ENCODE measurements at places on chromosomes 2 and 18. TPM values are rescaled to one million over a fixed set of nuclear protein-coding genes. Genes with fewer than 3 reads are reported as not detected.

- DNase-seq, result no peak
Observed at GRCh38 chr18:31546476-31546875, 45.2 kb upstream of the TTR start.

ANKRD30BL gene
- polyA plus RNA-seq, result 0.07 TPM

DNA sequence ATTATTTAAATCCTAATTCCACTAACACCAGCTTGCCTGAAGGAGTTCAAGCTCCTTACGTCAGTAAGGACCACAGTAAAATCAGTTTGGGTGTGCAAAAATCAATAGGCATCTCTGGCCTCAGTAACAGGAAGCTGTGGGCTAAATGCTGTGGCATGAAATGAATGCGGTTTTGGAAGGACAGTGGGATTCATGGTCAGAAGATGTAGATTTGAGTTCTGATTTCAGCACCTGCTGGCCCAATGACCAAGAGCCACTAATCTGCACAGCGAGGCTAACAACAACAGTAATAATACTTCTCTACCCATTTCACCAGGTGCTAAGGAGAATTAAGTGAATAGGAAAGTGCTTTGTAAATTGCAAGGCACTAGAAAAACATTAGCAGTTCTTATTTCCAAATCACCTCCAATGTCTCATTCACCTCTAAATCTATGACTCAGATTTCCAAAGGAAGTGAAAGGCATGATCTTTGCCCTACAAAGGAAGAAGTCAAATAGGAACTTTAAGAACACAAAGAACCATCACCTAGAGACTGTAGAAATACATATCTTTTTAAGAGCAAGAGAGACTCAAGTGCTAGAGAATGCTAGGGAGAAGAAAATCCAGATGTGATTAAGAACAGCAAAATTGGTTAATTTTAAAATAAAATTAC lies 172.6 kb downstream of the ANKRD44 start:
- DNase-seq, result no peak

GFPT1 gene
- 45.5 TPM for polyA plus RNA-seq

- peak; percentile 56 for DNase-seq
Observed at GRCh38 chr2:46852124-46852523, 63.5 kb downstream of the MCFD2 start.

DNA sequence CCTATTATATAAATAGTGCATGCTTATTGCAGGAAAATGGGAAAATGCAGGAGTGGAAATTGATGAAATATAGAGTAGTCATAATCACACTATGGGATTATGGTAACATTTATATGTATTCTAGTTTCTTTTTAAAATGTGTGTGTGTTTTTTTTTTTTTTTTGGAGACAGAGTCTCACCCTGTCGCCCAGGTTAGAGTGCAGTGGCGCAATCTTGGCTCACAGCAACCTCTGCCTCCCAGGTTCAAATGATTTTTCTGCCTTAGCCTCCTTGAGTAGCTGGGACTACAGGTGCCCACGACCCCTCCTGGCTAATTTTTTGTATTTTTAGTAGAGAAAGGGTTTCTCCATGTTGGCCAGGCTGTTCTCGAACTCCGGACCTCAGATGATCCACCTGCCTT lies 47.0 kb downstream of the BIRC6 start:
- no peak for DNase-seq

SULT1C2 gene
- 1.8 TPM for polyA plus RNA-seq

- no peak for DNase-seq
Observed at GRCh38 chr2:151551556-151551955, 141.9 kb downstream of the RIF1 start.

- DNase-seq, result no peak
Observed at GRCh38 chr2:104286841-104287240, 567.1 kb upstream of the POU3F3 start.

UGT1A3 gene
- not detected for polyA plus RNA-seq

NEU2 gene
- not detected for polyA plus RNA-seq

PRKAG3 gene
- polyA plus RNA-seq, result not detected

EFR3B gene
- 0.23 TPM for polyA plus RNA-seq

DNA sequence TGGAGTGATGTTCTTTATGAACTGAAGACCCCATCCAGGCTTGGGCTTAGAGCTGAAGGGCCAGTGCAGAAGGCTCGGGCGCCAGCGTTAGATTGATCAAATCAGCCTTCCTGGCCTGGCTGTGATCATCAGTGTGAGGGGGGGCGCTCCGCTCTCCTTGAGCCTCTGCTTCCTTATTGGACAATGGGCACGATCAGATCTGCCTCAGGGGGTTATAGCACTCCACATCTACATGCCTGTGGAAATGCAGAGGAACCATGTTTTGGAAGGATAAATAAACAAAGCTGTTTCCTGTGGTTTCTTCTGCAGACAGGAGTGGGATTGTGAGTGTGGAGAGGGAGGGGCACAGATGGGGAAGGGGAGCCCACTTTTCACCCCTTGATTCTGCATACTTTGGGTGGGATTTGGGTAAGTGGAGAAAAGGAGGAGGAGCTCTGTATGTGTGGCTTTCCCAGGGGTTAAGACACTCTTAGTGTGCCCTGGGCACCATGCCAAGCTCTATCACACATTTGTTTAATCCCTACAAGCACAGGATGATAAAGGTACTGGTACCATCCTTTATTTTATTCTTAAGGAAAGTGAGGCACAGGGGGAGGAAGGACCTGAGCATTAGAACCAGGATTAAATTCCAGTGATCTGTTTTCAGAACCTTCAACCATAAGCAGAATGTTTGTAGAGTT lies 150.5 kb downstream of the EN1 start:
- no peak for DNase-seq

SCYGR8 gene
- polyA plus RNA-seq, result not detected

SERPINB11 gene
- not detected for polyA plus RNA-seq

- no peak for DNase-seq
Observed at GRCh38 chr2:44974064-44974715, 32.7 kb downstream of the SIX3 start.

DNA sequence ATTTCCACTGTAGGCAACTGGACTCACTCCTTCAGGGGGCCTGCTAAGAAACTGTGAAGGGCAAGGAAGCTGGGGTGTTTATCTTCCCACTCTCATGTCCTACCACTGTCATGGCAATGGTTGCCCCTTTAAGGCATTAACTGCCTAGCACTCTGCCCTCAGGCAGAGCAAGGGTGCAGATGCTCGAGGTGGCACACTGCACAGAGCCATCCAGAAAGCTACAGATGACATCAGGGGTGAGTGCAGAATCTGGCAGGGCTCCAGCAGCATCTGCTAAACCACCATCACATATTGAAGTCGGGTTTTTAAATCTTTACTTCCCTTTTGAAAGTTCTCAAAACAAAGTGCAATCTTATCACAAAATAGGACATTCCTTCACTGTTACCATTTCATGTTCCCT lies 75.4 kb downstream of the RAPGEF4 start:
- DNase-seq, result no peak

DNA sequence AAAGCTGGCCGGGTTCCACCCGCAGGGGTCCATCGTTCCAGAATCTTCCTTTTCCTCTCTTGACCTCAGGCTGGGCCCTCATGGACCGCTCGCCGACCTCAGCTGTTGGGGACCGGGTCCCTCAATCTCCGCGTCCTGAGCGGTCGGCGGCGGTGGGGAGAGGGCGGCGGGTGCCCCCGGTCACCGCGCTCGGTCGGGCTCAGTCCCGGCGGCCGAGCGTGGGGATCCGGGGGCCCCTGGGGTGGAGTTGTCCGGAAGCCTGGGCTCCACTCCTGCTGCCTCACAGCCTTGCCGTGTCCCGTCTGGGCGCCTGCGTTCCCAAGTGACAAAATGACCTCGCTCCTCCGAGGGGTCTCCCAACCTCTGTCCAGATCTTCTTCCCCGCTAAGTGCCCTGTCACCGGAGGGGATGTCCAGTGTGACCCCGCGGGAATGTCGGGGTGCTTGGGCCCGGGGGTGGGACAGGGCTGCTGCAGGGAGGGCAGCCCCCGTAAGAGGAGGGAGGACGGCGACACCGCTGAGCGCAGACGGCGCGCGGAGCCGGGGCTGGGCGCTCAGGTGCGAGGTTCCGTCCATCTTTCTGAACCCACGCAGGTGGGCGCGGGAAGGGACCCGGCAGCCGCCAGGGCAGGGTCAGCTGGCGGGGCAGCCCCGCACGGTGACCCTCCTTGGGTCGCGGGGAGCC lies 16.0 kb upstream of the E2F6 start:
- no peak for DNase-seq

All from sigmoid colon (tissue), 7 donors.